ENCODE measurements at places on chromosomes 6 and 20.

DNA sequence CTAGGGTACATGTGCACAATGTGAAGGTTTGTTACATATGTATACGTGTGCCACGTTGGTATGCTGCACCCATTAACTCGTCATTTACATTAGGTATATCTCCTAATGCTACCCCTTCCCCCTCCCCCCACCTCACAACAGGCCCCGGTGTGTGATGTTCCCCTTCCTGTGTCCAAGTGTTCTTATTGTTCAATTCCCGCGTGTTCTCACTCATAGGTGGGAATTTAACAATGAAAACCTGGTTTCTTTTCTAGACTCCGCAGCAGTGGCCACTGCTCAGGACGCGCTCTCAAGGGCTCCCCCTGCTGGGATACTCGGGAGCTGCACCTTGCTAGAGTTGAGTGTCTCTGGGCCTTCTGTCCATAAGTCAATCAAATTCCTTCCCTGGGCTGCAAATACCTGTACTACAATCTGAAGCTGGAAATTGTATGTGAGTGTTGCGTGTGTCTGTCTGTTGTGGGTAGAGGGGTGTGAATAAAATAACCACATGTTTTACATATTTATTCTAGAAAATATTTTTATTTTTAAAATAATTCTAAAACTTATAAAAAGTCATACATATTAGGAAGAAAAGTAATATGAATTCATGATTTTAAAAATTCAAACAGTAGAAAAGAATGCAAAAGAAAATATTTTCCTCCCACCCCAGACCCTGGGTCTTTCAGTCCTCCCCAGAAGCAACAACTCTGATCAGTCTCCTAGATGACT lies 8.2 kb upstream of the CEP250 start:
- peak; percentile 92 for DNase-seq

GRCh38 chr6:101404775-101405174 lies 11.3 kb downstream of the GRIK2 start:
- no peak for DNase-seq

DNA sequence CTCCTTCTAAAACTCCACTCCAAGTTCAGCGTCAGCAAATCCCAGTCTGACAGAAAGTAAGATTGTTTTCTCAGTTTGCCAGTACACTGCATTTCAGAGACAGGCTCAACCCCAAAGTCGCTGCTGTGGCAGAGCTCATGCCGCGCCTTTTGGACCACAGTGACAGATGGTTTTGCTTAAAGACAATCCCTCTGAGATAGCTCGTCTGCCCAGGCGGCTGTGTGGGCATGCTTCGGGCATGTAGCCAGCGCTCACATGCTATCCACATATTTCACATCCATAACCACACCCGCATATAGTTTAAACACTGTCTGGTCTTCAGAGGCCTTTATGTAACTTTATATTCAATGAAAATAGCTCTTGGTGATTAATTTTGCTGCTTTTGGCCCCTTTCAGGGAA lies 14.7 kb upstream of the PXDC1 start:
- DNase-seq = no peak

DNA sequence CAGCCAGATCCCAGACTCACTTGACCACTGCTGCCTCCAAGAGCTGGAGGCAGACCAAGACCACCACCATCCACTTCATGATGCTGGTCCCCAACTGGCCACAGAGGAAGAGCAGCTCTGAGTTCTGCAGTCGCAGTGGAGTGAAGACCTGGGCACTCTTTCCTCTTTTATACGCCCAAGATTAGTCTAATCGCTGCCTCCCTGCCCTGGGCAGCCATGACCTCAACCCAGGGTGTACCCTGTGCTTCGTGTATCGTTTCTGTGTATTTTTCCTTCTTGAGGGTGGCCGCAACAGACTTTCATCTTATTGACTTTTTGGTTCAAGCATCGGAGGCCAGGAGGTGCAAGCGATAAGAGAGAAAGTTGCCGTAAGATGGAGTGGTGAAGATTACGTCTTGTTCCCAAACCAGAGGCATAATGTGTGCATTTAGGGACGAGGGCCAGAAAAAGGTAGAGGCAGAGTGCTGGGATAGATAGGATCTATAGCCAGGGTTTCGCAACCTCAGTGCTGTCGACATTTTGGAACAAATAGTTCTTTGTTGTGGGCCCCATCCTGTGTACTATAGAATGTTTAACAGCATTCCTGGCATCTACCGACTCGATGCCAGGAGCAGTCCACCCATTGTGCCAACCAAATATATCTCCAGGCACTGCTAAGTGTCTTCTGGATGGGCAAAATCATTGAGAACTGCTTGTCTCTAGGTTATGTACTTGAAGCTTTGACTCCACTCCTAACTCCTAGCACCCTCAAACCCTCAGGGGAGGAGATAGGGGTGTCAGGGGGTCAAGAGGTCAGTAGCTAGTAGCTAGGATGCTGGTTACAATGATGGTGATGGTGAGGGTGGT lies at the start of gene PGC:
Gene PGC (minus strand): TSS at position 142 of the 846 bp plus-strand sequence. CDS start 63 bp downstream, at position 79.
- DNase-seq = peak; percentile 64

All from islet precursor cell (in vitro differentiated cells).